ENCODE measurements at places on chromosomes 3 and 15.

- no peak for DNase-seq
Observed at GRCh38 chr15:76098685-76099084, 38.9 kb downstream of the TMEM266 start.

DNA sequence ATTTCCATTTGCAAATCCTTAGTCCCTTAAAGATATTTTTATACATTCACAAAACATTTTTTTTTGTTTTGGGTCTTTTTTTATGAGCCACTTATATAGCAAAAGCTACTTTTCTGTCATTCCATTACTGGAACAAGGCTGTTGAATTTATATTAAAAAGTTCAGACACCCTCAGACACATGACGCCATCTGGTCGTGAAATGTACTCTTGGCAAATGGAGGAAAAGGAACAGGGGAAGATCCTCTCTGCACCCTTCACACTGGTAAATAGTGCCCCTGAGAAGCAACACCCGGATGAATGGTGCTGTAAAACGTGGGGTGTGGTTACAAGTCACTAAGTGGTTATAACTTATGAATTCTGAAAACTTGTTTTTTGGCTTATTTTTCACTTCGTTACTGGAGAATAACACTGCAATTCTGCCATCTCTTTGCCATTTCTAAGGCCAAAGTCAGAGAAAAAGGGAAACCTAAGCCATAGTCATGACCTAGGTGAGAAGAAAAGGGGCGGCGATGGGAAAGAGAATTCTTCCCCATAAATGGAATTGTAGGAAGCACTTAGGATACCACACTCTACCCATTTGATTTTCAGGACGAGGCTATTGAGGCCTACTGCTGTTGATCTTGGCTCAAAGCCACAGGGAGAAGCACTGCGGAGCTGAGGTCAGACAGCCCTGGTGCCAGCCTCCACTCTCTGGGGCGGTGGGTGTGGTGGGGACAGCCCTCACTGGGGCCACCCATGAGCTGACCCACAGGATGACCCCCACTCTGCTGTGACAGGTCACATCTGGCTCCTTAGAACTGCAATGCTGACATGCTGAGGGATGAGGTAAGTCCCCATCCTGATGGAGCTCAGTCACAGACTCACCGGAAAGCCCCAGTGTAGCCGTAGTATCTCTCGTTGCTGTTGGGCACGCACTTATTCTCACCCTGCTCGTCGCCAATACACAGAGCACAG, 21.9 kb downstream of the LTF start:
- DNase-seq: no peak

DNA sequence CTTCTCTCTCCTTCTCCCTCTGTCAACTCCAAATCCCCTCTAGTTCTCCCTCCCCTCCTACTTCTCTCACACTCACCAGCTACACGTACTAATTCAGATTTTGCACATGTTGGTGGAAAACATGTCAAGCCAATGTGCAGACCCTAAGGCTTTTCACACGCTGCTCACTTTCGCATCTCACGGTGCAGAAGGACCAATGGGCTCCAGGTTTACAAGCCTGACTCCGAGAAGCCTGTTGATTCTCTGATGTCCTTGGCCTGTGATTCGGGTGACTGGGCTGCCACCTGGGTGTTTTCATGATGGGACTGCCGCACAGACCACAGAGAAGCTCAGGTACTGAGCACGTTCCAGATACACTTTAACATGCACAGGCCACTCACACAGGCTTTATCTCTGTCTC, 3.7 kb downstream of the FOXL2NB start:
- DNase-seq: no peak

DNA sequence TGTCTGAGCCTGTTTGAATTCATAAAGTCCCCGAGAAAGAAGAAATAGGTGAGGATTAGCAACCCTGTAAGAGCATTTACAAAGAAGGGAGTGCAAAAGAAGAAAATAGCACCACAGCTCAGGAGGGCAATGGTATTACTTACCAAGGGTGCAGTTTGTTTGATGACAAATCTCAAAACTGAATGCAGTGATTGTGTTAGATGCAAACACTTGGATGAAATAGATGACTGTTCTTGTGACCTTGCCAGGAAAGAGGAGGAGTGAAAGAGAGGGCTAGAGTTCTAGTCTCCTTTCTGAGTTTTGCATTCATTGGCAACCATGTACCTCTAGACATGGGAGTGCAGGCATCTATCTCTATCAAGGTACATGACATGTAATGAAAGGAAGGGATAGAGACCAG, 1030.8 kb upstream of the CFAP20DC start:
- DNase-seq: no peak

DNA sequence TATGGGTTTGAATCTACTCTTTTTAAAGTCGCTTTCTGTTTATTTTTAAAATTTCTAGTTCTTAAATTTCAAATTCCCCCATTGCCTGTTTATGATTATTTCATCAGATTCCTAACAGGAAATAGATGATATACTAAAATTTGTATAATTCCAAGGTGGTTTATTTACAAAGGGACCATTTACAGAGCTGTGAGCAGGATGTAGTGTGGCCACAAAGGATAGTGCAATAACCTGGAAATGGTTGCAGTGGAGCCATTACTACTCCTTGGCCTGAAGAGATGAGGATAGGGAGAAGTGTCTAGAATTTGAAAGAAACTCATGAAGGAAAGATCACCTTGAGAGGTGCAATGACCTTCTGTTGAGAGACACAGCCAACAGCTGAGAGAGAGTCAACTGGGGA, 58.5 kb upstream of the AP4E1 start:
- no peak for DNase-seq

- no peak for DNase-seq
Observed at GRCh38 chr3:189038773-189039745, 132.7 kb upstream of the TPRG1 start.

DNA sequence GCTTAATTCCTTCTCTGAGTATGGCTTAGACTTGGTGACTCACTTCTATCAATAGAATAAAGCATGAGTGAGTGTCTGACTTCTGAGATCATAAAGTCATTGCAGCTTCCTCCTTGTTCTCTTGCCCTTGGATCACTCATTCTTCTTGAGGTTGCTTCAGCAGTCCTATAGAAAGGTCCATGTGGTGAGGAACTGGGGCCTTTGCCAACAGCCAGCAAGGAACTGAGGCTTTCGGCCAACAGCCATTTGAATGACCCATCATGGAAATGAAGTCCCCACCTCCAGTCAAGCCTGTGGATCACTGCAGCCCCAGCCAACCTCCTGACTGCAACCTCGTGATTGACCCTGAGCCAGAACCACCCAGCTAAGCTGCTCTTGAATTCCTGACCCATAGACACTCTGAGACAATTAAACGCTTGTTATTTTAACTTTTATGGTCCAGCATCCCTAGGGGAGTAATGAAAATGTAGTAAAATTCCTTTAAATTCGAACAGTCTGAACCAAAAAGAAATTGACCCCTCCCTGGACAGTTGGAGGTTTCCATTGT, 84.5 kb downstream of the WDR76 start:
- no peak for DNase-seq

GRCh38 chr15:74997141-74997540, 1.8 kb downstream of the SCAMP5 start:
- no peak for DNase-seq

DNA sequence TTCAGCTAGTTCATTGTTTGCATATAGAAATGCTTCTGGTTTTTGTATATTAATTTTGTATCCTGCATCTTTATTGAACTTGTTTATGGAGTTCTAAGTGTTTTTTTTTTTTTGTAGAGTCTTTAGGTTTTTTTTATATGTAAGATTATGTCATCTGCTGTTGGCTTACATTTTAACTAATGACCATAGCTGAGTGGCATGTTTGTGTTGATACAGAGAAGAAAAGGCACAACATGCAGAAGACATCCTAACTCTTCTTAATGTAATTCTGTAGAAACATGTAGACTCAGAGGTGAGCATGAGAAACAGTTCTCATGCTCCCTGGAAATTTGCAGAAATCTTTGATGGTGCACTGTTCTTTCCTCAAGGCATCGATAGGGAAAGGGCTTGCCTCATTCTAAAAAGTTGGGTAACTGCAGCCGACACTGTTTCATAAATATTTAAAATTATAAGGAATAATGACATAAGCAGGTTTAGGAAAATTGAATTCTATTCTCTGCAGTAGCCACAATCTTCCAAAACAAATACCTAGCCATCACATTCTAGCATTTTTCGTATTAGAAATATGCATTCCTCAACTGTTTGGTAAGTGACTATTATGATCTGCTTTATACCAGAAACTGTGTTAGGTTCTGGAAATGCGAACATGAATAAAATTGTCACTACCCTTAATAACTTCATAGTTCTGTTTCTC, 499.6 kb upstream of the KCNMB2 start:
- DNase-seq: peak; percentile 19

GRCh38 chr15:71800835-71801745, 9.3 kb upstream of the NR2E3 start:
- DNase-seq: peak; percentile 80

DNA sequence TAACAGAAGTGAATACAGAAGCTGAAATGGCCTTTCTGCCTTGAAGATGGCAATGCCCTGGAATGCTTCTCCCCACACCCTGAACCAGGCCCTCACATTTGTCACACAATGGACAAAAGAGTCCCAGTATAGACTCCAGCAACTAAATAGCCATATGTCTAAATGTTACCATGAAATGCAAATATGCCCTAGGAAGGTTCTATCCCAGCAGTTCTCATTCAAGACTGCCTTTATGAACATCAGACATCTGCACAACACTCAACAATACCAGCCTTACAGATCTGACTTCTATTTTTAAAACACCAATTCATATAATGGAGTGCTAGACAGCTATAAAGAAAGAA, 7.9 kb downstream of the ITGB5 start:
- no peak for DNase-seq

DNA sequence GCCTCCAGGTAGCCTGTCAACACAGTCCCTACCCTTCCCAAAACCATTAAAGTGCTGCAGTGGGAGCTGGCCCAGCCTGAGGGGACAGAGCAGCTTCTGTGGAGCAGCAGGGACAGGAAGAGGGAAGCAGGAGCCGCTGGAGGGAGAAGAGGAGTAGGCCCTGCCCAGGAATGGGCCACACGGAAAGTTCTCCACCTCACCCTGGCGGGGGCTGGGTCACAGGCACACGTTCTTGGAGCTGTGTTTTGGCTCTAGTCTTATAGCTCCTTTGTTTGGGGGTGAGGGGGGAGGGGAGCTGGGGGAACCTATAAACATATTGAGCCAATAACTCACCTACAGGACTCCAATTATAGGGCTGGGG, 508.6 kb downstream of the SHQ1 start:
- no peak for DNase-seq

GRCh38 chr3:126548556-126549466, 9.9 kb downstream of the C3orf22 start:
- DNase-seq: no peak
